ENCODE measurements at places on chromosomes 12 and 14.

- no peak for DNase-seq
Measured at GRCh38 chr12:2256453-2256852, 203.7 kb downstream of the CACNA1C start.

- no peak for DNase-seq
Measured at GRCh38 chr12:107287436-107288413, 194.4 kb upstream of the CRY1 start.

DNA sequence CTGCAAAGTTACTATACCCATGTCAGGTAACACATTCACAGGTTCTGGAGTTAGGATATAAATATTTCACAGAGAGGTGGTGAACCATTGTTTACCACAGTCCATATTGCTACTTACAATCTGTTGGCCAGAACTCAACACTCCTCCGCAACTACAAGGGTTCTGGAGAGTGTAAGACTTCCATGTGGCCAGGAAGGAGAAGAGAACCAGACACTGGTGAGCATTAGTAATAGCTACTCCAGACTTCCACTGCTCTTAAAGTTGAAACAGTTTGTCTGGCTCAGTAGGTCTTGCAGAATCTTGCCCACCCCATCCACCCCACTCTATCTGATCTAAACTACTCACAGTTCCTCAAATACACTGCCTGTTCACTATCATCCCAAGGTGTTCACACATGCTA, 369.6 kb downstream of the DUSP6 start:
- DNase-seq: no peak

GRCh38 chr12:48021485-48022179, 17.4 kb upstream of the COL2A1 start:
- DNase-seq: no peak

DNA sequence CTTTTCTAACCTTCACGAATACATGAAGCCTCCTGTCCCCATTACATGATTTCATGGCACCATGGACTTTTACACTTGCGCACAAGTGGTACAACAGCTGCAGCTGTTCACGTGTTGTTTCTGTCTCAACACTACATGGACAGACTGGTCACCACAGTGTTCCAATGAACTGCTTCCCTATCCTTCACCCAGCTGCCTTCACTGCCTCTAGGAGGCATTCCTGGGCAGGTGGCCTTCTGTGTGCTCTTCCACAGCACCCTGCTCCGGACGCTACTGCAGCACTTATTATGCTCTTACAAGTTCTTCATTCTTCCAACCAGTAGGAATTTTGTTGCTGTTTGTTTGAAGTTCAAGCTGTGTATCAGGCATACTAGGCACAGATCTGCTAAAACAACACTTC, 1.5 kb downstream of the MTERF2 start:
- DNase-seq: peak; percentile 5

DNA sequence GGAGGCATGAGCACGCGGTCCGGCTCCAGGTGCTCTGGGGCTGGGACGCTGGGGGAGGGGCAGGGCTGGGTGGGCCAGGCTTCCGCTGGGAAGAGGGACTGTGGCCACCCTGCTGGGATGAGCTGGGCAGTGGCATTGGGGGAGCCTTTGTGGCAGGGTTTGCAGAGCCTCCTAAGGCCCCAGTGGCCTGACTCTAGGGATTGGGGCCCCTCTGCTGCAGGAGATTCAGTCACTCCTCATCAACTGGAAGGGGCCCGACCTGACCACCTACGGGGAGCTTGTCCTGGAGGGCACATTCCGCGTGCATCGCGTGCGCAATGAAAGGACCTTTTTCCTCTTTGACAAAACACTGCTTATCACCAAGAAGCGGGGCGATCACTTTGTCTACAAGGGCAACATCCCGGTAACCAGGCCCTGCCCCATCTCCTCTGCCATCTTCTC, 26.9 kb downstream of the PLEKHG3 start:
- no peak for DNase-seq

DNA sequence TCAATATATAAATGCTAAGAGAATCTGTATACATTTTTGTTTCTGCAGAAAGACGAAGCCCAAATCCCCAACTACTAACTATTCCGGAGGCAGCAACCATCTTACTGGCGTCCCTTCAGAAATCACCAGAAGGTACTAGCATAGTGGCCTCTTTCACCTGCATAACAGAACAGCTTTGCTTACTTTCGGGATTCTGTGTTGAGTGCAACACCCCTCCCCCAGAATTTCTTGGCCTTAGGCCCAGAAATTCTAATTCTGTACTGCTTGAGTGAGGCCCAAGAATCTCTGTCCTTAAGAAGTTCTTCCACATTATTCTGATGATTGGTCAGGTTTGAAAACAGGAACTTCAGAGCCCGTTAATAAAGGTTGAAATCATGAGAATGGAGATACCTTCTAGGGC, 2.9 kb downstream of the SPX start:
- no peak for DNase-seq

DNA sequence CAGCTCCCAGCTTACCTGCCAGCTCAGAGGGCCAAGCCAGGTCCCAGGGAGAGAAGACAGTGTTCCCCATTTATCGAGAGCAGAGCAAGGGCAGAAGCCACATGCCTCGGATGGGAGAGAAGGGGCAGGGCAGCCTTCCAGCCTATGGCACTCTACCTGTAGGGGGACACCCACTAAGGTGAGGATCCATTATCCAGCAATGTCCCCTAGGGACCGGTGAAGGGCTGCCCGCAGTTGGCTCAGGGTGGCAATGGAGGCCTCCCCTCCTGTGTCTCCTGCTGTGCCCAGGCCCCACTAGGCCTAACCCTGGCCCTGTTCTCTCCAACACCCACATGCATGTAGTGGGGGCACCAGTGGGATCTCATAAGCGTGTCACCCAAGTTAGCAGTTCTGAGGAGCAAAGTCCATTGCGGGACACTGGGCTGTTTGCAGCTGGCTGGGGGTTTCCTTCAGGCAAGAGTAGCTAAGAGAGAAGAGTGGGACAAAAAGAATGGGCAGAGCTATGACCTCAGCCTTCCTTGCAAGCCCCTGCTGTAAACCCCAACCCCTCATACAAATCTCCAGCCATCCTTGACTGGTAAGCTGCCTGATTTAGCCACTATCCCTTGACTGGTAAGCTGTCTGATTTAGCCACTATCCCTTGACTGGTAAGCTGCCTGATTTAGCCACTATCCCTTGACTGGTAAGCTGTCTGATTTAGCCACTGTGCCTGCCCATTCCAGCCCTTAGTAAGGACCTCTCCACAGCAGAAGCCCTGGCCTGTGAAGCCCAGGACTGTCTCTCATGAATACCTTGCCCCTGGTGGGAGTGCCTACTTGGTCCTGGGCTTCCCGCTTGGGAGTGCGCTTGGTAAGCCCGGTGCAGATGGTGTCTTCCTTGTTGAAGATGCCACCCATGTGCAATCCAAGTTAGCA, 5.2 kb upstream of the ASB2 start:
- peak; percentile 51 for DNase-seq

GRCh38 chr14:77965919-77966435, 166.1 kb downstream of the ADCK1 start:
- DNase-seq: peak; percentile 4

DNA sequence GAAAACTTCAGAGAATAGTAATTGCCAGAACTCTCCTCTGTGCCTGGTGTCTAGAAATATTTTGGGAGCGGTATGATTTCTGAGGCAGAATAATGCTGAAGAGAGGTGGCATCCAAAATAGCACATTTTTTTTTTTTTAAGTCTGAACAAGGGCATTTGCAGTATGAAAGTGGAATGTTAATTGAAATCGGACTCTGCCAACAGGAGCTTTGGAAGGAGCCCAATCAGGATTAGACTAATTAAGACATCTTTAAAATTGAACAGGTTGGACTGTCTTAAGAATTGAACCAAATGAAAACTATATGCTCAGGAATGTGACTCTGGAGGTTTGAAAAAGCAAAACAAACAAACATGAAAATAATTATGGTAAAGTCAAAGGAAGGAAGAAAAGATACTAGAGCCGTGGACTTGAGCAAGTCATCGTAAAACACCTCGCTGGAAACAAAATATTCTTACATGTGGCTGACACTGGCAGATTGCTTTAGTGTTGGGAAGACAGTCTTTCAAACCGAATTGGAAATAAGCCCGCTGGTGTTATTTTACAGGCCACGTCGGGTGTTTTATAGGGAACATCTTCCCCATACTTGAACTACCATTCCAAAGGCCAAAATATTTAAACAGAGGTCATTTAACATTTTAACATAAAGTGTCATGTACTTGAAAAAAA, 436.3 kb downstream of the VRK1 start:
- DNase-seq: peak; percentile 14

DNA sequence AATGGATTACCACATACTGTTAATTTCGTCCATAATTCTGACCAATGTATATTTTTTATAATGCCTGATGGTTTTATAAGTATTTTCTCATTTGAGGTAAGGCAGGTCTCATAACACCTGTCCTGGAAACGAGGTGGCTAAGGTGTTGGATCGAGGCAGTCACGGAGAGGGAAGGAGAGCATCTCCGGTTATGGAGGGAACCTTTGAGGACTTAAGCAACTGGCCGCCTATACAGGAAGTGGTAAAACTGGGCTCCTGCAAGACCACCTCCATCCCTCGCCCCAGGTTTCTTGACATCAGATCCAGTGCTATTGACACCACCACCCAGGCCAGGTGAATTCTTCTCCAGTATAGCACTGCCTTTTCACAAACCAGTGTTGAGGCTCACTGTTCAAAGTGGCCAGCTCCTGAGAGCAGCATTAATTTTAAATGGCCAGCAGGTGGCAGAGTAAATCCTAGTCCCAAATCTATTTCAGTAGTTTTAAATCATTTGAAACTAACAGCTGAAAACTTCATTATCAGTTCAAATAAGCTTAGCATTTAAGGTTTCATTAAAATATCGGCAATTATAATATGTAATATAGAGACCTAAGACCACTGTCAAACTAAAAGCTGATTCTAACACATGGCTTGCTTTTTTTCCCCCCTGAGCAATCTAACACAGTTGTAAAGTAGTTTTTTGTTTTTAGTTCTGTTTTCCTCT, 100.8 kb downstream of the PPM1A start:
- peak; percentile 74 for DNase-seq

DNA sequence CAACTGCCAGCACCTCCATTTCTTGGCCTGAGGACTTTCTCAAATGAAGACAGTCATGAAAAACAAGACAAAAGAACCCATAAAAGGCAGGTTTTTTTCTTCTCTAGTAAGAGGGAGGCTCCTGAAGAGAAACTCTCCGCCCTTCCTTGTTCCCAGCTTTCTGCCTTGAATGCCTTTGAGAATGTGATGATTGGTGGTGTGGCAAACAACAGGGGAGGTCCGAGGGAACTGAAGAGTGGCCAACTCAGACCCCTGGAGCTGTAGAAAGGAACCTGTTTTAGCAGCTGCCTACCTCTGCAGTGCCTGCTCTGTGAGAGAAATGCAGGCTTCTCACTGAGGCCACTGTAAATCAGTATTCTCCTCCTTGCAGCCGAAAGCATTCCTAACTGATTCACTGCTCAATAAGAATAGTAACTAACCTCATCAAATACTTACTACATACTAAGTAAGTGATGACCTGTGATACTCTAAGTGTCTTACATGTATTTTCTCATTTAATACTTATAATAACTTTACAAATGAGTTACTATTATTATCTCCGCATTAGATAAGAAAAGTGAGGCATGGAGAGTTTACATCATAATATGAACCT, 16.7 kb upstream of the ERC1 start:
- DNase-seq: no peak

DNA sequence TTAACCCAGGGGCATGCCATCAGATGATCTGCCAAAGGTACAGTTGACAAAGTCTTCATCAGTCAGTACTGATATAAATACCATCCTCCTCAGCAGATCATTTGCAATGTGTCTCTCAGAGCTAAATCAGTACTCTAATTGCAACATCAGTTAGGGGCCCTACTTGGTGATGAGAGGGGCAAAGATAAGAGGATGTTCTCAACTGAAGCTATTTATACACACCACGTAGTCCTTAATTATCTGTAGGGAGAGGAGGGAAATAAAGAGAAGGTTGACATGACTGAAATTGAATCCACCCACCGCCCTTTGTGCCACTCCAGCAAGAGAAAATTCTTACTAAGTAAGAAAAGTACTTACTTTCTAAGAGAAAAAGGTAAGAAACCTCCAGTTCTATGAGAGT, 157.8 kb upstream of the NUDT4 start:
- peak; percentile 47 for DNase-seq

- DNase-seq: no peak
Measured at GRCh38 chr12:64102339-64102738, 119.8 kb downstream of the KICS2 start.

GRCh38 chr12:53324113-53324778, 2.8 kb upstream of the AAAS start:
- peak; percentile 50 for DNase-seq

- peak; percentile 48 for DNase-seq
Measured at GRCh38 chr14:35140718-35141581, 18.6 kb downstream of the PRORP start.

- no peak for DNase-seq
Measured at GRCh38 chr12:121775501-121775900, 18.0 kb downstream of the RHOF start.
